ENCODE measurements at places on chromosomes 2 and 18.

- no peak for DNase-seq
Measured at GRCh38 chr2:20455076-20455587, 8.3 kb downstream of the RHOB start.

- no peak for DNase-seq
Measured at GRCh38 chr2:196131949-196132925, 39.1 kb downstream of the STK17B start.

DNA sequence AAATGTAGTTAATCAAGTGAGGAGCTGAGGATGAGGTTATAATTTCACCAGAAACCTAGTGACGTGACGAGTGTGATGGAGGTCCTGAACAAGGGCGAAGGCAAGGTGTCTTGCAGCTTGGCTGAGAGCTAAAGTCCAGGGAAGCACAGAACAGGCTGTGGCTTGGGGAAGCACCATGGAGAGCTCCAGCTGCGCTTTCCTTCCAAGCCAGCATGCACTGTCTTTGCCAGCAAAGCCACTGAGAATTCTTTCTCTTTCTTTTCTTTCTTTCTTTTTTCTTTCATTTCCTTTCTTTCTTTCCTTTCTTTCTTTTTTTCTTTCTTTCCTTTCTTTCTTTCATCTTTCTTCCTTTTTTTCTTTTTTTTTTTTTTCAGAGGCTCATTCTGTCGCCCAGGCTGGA lies 239.3 kb downstream of the FBXO15 start:
- DNase-seq, result no peak

DNA sequence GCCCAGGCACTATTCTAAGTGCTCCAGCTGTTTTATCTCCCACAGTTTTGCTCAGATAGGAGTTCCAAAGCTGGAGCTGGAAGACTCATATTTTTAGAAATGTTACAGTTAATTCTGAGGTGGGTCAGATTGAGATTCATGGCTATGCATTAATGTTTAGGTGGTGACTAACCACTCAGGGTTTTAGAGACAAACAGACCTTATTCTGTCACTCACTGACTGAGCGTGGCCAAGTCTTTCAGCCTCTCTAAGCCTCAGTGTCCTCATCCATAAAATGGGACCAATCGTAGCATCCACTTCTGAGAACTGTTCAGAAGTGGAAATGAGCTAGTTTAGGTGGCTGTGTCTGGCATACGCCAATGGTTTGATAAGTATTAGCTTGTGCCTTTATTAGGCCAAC lies 4.3 kb upstream of the CASP8 start:
- no peak for DNase-seq

DNA sequence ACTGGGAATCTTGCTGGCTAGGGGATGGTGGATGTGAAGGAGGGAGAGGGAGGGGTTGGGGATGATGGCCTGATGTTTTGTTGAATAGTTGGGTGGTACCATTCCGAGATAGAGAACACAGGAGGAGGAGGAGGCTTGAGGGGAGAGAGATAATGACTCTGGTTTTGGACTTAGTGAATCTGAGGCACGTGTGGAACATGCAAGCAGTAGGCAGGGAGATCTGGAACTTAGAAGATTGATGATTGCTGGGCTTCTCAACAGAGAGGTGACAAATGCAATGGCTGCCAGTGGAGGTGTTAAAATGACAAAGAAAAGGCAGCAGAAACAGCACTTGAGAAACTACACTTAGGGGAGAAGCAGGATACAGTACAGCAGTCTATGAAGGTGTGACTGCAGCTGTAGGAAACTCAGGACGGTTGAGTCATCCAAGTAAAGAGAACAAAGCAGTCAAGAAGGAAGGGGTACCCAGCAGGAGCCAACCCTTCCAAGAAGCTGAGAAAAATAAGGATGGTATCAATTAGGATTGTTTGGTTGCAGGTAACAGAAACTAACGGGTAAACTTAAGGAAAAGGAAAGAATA lies 221.4 kb upstream of the FBXO11 start:
- DNase-seq, result no peak

DNA sequence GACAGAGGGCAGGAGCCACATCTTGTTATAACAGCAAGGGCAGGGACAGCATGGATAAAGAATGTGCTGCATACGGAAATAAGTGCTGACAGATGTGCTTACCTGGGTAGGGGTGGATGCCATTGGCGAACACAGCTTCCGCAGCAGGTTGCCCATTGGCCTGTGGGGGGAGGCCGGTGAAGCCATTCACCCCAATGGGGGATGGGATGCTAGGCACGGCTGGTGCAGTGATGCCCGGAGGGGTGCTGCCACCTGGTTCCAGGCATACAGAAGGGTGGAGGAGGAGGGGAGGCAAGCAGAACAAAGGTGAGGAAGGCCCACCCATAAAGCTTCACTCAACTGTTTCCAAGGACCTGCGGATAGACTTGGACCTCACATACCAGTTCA lies 294.9 kb downstream of the CELF4 start:
- no peak for DNase-seq

DNA sequence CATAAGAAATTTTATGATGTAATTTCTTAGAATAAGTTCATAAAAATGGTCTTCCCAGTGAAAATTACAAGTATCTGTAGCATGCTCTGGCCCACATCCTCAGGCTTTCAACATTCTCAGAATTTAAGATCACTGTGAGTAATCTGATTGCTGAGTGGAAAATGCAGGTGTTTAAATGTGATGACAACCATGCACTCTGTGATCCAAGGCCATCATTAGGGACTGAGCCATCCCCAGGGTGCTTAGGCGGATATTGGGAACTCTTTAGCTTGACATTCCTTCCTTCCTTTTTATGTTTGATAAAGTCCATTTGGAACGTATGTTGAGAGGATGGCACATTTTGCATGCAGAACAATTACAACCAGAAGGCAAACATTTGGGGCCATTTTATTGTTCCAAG lies 95.5 kb downstream of the ARL4C start:
- no peak for DNase-seq

All from occipital lobe (tissue), 3 donors.